Right lung (tissue), 10 donors: ENCODE measurements at places on chromosomes 7 and 10. TPM values are rescaled to one million over a fixed set of nuclear protein-coding genes. Genes with fewer than 3 reads are reported as not detected.

The AKR1C4 gene
- polyA plus RNA-seq: not detected

The MKX gene
- polyA plus RNA-seq: 1.6 TPM

The DYNC1I1 gene
- polyA plus RNA-seq: 8.1 TPM

The ADAM12 gene
- 12.1 TPM for polyA plus RNA-seq

The KCNMA1 gene
- polyA plus RNA-seq: 4.2 TPM

The UPF2 gene
- 37.2 TPM for polyA plus RNA-seq

The ZNF425 gene
- polyA plus RNA-seq: 3.7 TPM

The PSD gene
- 7.4 TPM for polyA plus RNA-seq

The CDNF gene
- 3.2 TPM for polyA plus RNA-seq

The CPA2 gene
- 0.44 TPM for polyA plus RNA-seq

The MCU gene
- polyA plus RNA-seq: 50.6 TPM

The MUC3A gene
- 0.73 TPM for polyA plus RNA-seq

The SPDYE2 gene
- polyA plus RNA-seq: 14.3 TPM

The MOGAT3 gene
- 0.07 TPM for polyA plus RNA-seq

The SP8 gene
- polyA plus RNA-seq: not detected

The VWC2 gene
- polyA plus RNA-seq: 0.01 TPM

The ARHGAP21 gene
- polyA plus RNA-seq: 143 TPM

The IGF2BP3 gene
- 69.8 TPM for polyA plus RNA-seq

The NPC1L1 gene
- 0.36 TPM for polyA plus RNA-seq

The EEPD1 gene
- polyA plus RNA-seq: 13.8 TPM

The CPVL gene
- 13.3 TPM for polyA plus RNA-seq

The C10orf95 gene
- polyA plus RNA-seq: 2.1 TPM

The SPDYE6 gene
- 2.0 TPM for polyA plus RNA-seq

The VSTM2A gene
- polyA plus RNA-seq: 0.30 TPM

The TMEM140 gene
- 20.4 TPM for polyA plus RNA-seq

The C7orf57 gene
- 4.4 TPM for polyA plus RNA-seq

The TSPAN12 gene
- polyA plus RNA-seq: 37.2 TPM

The TCAF2 gene
- 3.7 TPM for polyA plus RNA-seq

The NT5C3A gene
- 40.6 TPM for polyA plus RNA-seq

The SGPL1 gene
- 39.8 TPM for polyA plus RNA-seq

The CTBP2 gene
- 85.1 TPM for polyA plus RNA-seq

The PRLHR gene
- not detected for polyA plus RNA-seq

The VSTM4 gene
- 29.6 TPM for polyA plus RNA-seq

The ELFN1 gene
- 2.8 TPM for polyA plus RNA-seq

The HKDC1 gene
- polyA plus RNA-seq: 5.5 TPM

The MSS51 gene
- polyA plus RNA-seq: 6.0 TPM

The ENO4 gene
- 2.6 TPM for polyA plus RNA-seq

The LRRD1 gene
- 0.73 TPM for polyA plus RNA-seq

The CYP2C9 gene
- polyA plus RNA-seq: 0.41 TPM

The GSAP gene
- 55.6 TPM for polyA plus RNA-seq

The RNF148 gene
- 0.31 TPM for polyA plus RNA-seq

The RPEL1 gene
- polyA plus RNA-seq: not detected

The HOXA4 gene
- 38.7 TPM for polyA plus RNA-seq

The SCIN gene
- 6.4 TPM for polyA plus RNA-seq

The TMEM60 gene
- polyA plus RNA-seq: 24.4 TPM

The ANKRD26 gene
- 19.2 TPM for polyA plus RNA-seq

The ASIC3 gene
- 2.2 TPM for polyA plus RNA-seq

The ADIRF gene
- polyA plus RNA-seq: 31.3 TPM

The STAG3 gene
- 24.7 TPM for polyA plus RNA-seq

The C10orf143 gene
- 4.1 TPM for polyA plus RNA-seq

The MYOF gene
- polyA plus RNA-seq: 44.5 TPM
